CD4-positive, alpha-beta T cell treated with Interleukin-17A for 1 hour (primary cell): ENCODE measurements at places on chromosomes 2 and 18.

DNA sequence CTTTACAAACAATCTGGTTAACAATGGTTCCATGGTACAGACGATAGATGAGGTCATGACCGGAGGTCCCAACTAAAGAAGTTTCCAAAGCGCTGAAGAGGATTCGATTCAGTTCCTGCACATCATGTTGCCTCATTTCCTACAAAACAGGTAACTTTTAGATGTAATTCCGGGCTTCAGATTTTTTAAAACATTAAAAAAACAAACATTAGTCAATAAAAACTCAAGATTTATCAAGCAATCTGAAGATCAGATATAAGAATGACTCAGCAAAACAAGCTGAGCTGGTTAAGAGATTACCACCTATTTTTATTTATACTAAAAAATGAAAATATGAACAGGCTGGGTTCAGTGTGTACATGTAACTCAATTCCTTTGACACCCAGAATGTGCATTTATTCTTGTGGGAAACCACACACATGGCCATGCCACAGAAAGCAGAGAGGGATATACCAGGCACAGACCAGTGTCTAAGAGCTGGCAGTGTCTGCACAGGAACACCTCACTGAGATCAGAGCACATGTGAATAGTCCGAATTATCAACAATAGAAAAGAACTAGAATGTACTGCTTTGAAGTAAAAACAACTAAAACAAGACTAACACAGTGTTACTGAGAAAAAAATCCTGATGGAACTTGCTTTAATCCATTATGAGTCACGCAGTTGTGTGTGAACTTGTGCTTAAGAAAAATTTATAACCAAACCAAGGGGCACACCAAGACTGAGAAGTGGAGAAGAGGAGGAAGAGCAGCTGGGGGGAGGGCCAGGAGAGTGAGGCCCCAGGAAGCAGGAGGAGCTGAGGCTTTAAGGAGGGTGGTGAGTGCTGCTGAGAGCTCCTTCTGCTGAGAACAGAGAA, 9.5 kb downstream of the USP40 start:
- no peak for DNase-seq

GRCh38 chr2:3099145-3099859, 278.3 kb downstream of the EIPR1 start:
- DNase-seq: no peak

DNA sequence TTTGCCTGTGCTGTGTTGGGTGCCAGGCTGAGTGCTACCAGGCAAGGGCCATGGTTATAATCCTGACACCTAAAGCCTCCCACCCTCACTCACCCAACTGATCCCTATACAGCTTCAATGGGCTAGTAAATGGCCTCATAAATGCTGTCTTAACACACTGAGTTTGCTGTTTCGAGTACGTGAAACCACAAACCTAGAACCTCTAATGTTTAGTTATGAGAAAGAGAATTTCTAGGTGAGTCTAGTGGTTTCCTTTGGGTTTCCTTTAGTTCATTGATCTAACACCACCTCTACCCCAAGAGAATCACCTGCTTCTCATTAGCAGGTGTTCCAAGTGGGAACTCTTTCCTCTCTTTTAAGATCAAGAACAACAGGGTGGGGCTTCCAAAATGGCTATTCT, 172.0 kb downstream of the MC4R start:
- no peak for DNase-seq

- peak; percentile 57 for DNase-seq
Measured at GRCh38 chr2:151437630-151438029, 27.9 kb downstream of the RIF1 start.

GRCh38 chr18:28136071-28136470, 40.9 kb downstream of the CDH2 start:
- DNase-seq: no peak

- no peak for DNase-seq
Measured at GRCh38 chr2:436205-436604, 148.3 kb upstream of the ALKAL2 start.

- DNase-seq: no peak
Measured at GRCh38 chr18:28584731-28585130, 407.8 kb upstream of the CDH2 start.

- no peak for DNase-seq
Measured at GRCh38 chr2:238169048-238169707, 10.4 kb downstream of the ERFE start.

- DNase-seq: peak; percentile 90
Measured at GRCh38 chr2:28624793-28625701, 126.6 kb upstream of the PPP1CB start.

DNA sequence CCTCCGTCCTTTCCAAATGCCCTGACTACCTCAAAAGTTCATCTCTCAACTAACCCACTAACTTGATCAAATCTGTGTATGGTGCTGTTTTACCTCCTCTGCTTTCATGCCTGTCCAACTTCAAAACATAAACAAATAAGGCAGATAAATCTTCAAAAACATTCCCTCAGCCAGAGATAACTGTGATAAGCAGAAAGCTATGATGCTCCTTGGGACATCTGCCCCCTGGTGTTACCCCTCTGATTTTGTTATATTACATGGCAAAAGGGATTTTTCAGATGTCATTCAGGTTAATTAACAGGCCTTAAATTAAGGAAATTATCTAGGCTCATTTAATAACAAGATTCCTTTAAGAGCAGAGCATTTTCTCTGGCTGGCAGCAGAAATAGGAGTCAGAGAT, 810.8 kb upstream of the CHAC2 start:
- DNase-seq: no peak

DNA sequence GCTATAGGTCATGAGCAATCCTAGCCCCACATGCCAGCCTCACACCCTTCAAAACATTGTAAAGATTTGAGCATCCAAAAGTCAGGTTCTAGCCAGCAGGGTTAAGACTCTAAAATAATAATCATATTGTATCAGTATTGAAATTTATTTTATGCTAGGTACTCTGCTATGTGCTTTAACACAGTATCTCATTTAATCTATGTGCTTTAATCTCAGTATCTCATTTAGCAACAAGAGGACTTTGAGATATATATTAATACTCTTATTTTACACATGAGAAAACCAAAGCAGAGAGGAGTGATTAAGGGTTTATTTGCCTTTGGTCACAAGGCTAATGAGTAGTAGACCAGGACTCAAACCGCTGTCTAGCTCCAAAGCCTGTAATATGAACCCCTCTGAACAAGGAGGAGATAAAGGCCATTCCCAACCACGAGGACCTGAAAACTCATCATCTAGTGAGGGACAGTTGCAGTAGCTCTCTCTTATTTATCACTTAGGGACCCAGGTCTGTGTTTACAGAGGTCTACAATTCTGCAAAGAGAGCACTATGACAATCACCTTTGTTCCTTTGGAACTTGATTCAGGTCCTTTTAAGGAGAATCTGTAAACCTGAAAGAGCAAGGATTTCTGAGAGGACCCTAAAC, 116.5 kb upstream of the SERTAD2 start:
- DNase-seq: no peak

DNA sequence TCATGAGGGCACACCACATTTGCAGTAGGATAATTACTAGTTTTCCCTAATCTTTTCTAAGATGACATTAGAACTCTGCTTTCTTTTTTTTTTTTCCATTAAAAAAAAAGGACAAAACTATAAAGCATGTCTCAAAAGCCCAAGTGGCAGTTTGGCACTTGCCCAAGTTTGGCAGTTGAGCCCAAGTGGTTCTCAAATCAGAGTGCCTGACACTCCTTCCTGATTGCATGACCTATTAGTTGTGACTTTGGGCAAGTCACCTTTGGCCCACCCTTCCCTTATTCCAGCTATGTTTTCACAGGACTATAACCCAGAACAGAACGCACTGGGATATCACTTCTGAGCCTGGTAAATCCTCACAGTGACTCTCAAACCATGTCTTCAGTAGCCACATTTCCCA, 273.0 kb downstream of the CCDC85A start:
- DNase-seq: no peak

- no peak for DNase-seq
Measured at GRCh38 chr18:32884543-32884942, 111.7 kb upstream of the KLHL14 start.

GRCh38 chr2:216094701-216095100, 13.0 kb downstream of the TMEM169 start:
- DNase-seq: no peak

GRCh38 chr2:284896-285492, 2.9 kb downstream of the ALKAL2 start:
- no peak for DNase-seq

DNA sequence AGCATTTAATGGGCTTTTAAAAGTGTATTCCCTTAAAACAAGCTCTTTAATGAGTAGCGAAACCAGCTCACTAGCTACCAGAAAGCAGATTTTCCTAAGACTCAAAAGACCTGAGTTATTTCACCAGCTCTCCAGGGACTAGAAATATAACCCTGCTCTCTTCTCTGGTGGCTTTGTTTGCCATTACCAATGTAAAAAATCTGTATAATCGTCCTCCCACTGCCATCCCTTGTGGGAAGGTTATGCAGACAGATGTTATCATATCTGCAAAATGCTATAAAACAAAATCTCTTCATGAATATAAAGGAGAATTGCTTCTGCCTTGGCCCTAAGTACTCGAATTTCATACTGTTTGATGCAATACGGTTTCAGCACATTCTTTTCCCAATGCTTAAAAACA, 335.2 kb downstream of the NUP35 start:
- no peak for DNase-seq

DNA sequence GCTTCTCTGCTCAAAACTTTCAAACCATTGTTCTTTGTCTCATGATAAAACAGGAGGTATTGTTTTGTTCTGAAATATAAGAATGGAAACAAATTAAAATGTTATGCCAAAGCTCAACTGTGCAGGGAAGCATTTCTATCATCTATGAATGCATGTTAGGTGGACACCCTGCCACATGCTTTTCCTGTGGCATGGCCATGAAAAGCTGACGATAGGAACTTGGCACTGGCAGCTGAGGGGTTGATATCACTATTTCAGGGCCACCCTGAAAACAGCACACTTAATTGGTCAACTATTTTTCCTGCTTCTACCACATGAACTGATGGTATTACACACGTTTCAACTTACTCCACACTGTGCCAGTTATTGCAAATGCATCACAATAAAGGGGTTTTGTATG, 157.3 kb downstream of the MREG start:
- DNase-seq: no peak
